M059J (cell line): ENCODE measurements at places on chromosomes 2 and 18.
A peak's percentile ranks its signal among the peaks of the same experiment; 100 is the strongest.

GRCh38 chr2:43085929-43086328 lies 140.5 kb downstream of the ZFP36L2 start:
- no peak for DNase-seq

DNA sequence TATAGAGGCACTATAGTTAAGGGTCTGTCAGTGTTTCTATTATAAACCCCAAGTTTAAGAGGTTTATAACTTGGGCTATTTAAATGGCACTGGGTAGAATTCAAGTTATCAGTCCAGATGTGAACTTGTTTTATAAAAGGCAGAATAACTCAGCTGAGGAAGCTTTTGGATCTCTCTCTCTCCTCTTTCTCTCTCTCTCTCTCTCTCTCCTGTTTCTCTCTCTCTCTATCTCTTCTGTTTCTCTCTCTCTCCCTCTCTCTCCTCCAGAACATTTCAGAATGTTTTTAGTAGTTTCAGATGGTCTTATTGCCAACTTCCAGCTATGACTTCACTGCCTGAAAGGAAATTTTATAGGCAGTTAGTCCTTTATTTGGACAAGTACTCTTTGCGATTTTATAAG lies 6.4 kb upstream of the BCL11A start:
- no peak for DNase-seq

DNA sequence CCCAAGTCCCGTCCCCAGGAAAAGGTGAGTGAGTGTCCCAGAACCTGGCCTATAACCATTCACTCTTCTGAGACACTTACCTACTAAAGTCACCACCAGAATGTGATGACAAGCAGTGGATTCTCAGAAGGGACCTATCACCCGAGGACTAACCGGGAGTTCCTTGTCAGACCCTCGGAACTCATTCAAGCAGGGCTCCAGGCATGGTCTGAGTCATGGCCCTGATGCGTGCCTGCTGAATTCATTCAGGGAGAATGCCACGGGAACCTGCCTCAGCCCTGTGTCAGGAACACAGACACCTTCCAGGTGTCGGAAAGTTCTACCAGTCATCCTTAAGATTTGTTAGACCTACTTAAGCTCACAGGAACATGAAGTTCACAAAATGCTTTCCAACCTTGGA lies 29.8 kb downstream of the ALPK2 start:
- peak; percentile 95 for DNase-seq

GRCh38 chr18:22737054-22737453 lies 196.1 kb upstream of the RBBP8 start:
- DNase-seq: no peak

DNA sequence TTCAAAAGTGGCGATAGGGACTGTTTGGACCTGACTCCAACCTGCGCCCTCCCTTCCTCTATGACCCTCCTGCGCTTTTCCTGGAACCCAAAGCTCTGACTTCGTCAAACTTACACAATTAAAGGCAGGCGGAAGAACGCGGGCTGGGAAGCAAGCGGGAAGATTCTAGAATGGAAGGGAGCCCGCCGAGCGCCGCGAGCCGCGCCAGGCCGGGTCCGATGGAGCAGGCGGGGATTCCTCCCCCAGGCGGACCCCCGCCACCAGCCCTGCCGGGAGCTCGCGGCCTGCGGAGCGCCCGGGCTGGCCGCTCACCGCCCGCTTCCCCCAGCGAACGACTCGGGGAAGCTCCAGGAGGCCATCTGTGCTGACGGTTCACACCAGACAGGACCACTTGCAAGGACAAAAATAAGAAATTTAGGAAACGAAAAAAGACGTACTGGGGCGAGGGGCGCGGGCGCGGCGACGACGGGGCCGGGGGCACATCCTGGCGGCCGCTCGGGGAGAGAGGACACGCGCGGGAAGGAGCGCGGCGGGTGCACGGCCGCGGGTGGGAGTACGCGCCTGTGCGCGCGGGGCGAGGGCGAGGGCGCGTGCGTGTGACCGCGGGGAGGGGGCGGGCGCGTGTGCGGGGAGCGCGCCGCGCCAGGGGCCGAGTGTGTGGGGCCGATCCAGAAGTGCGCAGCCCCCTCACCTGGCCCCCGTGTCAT lies 1.1 kb upstream of the SALL3 start:
- DNase-seq: no peak

GRCh38 chr2:208415255-208415654 lies 8.7 kb downstream of the PTH2R start:
- no peak for DNase-seq

- DNase-seq: peak; percentile 79
Measured at GRCh38 chr18:56200381-56200911, 437.9 kb downstream of the TXNL1 start.

- no peak for DNase-seq
Measured at GRCh38 chr2:219076253-219076652, 15.5 kb upstream of the IHH start.

- DNase-seq: no peak
Measured at GRCh38 chr18:25164211-25164847, 187.6 kb downstream of the ZNF521 start.

- no peak for DNase-seq
Measured at GRCh38 chr2:162609798-162610197, 228.8 kb downstream of the KCNH7 start.

DNA sequence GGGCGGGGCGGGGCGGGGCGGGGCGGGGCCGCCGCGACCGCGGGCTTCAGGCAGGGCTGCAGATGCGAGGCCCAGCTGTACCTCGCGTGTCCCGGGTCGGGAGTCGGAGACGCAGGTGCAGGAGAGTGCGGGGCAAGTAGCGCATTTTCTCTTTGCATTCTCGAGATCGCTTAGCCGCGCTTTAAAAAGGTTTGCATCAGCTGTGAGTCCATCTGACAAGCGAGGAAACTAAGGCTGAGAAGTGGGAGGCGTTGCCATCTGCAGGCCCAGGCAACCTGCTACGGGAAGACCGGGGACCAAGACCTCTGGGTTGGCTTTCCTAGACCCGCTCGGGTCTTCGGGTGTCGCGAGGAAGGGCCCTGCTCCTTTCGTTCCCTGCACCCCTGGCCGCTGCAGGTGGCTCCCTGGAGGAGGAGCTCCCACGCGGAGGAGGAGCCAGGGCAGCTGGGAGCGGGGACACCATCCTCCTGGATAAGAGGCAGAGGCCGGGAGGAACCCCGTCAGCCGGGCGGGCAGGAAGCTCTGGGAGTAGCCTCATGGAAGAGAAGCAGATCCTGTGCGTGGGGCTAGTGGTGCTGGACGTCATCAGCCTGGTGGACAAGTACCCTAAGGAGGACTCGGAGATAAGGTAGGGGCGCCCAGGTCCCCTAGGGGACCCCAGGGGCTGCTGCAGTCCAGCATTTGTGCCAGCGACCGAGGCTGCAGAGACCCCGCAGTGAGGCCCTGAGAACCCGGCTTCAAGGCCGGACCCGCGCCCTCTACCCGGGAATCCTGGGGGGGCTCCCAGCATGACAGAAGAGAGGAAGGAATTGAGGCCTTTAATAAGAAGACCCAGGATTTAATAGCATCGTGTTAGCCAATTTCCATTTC lies at the start of gene KHK:
KHK (plus strand) TSS at position 49 of the 870 bp plus-strand sequence; CDS start at position 537, 488 bp downstream.
- peak; percentile 11 for DNase-seq

DNA sequence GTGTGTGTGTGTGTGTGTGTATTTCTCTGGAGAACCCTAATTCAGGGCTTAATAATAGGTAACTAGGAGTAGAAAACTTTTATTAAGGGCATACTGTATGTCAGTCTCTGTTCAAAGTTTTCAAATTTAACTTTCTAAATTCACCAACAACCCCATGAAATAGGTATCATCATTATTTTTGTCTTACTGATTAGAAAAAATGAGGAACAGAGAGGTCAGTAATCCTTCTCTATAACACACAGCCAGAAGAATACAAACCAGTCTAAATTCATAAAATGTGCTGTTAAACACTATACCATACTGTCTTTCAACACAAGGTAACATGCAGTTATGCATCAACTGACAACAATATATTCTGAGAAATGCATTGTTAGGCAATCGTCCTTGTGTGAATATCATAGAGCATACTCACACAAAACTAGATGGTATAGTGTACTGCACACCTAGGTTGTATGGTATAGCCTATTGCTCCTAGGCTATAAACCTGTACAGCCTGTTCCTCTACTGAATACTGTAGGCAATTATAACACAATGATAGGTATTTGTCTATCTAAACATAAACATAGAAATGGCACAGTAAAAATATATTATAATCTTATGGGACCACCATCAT lies 143.1 kb downstream of the PTH2R start:
- DNase-seq: no peak

DNA sequence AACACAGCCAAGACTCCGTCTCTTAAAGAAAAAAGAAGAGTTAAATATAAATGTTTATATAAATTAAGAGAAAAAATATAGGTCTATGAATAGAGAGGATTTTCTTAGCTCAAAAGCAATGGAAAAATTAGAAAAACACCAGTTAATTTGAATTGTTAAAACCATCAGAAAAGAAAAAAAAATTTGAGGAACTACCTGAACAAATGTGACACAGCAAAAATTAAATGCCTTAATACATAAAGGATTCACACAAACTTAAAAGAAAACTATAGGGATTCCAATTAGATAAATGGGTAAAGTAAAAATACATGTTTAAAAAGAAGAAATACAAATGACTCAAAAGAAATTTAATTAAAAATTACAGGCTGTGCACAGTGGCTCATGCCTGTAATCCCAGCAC lies 147.9 kb upstream of the DNMT3A start:
- DNase-seq: no peak

DNA sequence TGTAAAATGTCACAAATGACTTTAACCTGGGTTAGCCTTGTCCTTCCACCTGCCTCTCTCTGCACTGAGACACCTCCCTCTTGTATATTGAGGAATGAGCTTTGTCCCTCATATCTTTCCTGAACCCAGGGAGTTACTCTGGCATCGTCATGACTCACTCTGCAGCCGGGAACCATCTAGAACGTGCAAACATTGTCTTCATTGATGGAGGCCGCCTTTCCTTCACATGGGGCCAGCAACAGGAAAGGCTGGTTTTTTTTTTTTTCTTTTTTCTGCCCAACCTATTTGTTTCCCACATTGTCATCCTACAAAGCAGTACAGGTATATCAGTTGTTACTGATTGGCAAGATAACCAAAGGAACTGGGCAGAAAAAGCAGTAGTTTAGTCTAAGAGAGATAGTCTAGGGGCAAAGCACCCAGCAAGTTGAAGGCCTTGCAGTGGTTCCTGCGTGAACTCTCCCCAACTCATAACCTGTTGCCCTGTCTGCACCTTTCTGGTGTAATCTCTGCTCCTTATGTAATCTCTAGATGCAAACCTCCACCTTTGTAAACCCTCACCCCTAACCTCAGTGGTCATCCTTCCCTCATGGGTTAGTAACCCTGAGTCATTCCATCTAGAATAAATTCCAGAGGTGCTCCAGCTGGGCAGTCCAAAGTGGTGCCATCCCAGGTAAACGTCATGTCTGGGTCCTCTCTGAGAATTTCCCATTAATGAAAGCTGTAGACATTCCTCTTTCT lies 38.3 kb downstream of the SLC40A1 start:
- DNase-seq: peak; percentile 9

DNA sequence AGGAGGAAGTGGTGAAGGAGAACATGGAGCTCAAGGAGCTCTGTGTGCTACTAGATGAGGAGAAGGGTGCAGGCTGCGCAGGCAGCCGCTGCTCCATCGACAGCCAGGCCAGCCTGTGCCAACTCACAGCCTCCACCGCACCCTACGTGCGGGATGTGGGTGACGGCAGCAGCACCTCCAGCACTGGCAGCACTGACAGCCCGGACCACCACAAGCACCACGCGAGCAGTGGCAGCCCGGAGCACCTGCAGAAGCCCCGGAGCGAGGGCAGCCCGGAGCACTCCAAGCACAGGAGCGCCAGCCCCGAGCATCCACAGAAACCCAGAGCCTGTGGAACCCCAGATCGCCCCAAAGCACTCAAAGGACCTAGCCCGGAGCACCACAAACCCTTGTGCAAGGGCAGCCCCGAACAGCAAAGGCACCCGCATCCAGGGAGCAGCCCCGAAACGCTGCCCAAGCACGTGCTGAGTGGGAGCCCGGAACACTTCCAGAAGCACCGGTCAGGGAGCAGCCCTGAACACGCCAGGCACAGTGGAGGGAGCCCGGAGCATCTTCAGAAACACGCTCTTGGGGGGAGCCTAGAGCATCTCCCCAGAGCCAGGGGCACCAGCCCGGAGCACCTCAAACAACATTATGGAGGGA lies 9.0 kb downstream of the CCDC85A start:
- DNase-seq: no peak

DNA sequence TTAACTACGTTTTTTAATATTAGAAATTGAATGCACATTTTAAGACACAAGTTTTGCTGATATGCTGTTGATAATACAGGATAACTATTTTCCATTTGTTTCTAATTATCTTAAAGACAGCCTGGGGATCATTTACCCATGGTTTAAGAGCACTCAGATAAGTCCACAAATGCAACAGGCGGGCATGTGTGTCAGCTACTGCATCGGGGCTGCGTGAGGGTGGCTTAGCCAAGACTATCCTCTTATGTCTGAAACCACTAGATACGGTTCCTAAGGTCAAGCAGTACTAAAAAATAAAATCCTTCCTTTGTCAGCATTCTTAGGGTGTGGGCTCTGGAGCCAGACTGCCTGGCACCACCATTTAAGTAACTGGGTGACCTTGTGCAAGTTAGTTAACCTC lies 254.8 kb downstream of the SATB2 start:
- no peak for DNase-seq

GRCh38 chr2:231297108-231297908 lies 98.2 kb upstream of the B3GNT7 start:
- DNase-seq: peak; percentile 45

DNA sequence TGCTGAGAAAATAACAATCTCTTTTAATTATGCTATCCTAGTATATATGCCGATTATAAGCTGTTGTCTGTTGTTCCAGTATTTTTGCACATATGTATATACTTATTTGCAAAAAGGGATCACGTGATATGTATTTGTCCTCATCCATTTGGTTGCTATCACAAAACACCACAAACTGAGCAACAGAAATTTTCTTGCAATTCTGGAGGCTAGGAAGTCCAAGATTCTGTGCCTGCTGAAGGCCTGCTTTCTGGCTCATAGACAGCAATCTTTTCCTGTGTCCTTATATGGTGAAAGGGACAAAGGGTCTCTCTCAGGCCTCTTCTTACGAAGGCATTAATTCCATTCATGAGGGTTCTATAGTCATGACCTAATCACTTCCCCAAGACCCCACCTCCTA lies 186.5 kb downstream of the LPIN1 start:
- DNase-seq: no peak

DNA sequence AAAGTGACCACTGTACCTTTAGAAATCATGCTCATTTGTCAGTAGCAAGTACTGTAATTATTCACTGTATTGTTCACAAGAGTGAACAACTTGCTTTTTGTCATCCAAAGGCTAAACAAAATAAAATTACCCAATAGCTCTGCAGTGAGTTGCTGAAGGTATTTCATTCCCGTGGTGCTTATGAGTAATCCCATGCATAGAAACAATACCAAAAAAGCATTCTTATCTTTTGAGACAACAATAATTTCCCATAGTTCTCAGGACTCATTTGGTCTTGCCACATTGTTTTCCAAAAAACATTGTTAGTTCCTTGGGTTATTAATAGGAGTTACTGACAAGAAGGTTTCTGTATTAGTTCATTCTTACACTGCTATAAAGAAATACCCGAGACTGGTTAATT lies 503.2 kb upstream of the FAM98A start:
- peak; percentile 4 for DNase-seq

DNA sequence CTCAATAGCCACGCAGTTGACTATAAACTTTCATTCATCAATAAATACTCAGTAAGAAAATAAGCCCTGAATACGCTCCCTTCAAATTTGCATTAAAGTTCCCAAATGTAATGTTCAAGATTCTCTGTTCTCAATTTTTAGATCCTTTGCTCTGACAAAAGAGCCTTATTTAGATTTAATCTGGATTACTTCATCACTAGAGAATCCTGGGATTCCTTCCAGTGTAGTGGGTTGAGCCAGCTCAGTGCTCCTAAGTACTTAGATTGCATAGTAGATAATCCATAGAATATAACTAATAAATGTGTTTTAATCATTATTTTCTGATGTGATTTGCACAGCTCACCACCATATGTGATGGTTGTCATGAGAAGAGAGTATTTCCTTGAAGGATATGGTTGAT lies 1286.2 kb downstream of the SUCLG1 start:
- peak; percentile 3 for DNase-seq
